ENCODE measurements at places on chromosomes 4 and X.

DNA sequence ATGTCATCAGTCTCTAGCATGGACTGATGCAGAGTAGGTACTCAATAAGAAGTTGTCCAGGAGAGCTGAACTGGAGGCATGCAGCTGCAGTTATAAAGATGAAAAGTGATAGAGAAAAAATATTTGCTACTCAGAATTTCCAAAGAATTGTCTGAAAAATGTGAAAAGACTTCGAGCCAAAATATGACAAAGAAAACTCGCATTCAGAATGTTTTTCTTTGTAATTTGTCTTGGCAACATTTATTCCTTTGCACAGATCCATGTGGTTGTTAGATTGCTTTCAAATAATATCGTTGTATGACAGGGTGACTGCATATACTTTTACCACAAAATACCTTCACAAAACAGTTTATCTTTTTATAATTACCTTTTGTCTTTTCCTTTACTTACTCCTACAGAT, 128.0 kb upstream of the SLC4A4 start:
- DNase-seq: no peak

DNA sequence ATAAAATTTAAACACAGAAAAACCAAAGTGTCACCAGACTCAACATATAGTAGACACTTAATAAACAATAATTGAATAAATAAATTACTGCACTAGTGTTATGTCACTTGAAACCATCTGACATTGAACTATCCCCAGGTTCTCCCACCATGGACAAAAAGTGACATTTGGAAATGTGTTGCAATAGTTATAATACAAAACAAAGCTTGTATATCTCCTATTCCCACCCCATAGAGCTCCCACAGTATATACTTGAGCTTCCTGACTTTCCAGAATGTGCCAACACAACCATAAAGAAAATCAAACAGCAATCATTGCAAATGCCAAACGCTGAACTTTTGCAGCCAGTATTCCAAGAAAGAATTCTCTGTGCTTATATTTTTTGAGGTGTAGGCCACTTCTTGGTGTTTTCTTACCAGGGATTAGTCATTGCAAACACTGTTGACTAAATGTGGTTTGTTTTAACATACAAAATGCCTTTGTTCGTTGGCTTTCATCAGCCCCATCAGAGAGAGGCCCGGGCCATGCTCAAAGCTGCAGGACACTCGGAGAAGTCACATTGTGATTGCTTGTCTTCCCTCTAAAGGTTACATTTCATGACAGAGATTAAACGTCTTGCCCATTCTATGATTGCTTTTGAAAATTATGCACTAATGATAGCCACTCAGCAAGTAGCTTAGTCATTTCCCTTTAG, 33.8 kb downstream of the PPARGC1A start:
- no peak for DNase-seq

GRCh38 chr4:60133375-60133774, 1066.8 kb upstream of the ADGRL3 start:
- DNase-seq: no peak

GRCh38 chr4:98516042-98516440, 142.4 kb downstream of the TSPAN5 start:
- DNase-seq: no peak

- DNase-seq: no peak
These were observed 88.5 kb upstream of the CBR4 start for GRCh38 chr4:169098532-169098931.

DNA sequence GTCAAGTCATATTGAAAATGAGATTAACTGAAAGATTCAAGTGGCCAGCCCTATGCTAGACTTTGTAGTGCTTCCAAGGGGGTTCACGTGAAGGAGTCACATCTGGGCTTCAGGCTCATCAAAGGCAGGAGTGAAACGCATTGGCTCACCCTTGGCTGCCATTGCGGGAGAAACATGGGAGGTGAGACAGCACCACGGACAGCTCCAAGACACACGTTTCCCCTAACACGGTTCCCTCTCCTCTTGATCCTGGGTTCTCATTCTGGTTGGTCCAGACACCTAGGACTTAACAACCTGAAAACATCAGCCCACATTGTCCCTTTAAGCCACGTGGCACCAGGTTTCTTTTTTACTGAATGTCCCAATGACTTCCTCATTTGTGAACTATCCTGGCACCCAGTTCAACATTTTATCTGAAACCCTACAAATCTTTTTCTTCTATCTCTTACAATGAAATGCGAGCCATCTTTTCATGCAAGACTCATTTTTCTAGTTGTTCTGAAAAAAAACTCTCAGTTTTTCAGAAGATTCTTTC, 279.0 kb upstream of the VCX3A start:
- no peak for DNase-seq

DNA sequence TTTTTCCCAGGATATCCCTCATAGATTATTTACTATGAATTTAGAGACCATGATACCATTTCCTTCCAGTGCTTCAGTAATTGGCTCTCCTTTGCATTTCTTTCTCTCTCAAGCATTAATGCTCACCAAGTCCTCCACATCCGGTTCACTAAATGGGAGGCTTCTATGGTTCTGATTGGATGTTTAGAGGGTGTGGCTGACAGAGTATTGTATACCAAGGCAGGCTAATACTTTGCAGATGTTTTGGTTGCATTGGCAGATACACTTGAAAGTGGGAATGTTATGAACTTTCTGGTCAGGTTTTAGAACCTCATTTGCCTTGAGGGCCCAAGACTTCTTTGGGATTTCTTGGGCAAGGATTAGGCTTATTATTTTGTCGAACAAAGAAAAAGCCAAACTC, 24.2 kb downstream of the CBLL2 start:
- no peak for DNase-seq

DNA sequence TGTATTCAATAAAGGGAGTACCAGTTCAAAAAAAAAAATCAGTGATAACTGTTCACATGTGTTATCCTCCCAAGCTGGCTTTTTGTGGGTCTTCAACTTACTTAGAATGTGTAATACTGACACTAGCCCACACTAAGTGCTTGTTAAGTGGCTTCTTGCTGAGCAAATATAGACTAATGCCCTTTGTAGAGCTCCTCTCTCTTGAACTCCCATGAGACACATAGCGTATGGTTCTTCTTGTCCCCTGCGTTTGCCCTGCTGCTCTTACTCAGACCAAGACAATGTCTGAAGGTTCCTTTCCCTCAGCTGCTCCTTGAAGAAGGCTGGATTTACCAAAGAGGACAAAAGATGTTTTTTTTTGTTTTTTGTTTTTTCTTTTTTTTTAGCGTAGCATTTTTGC, 110.9 kb downstream of the FRAS1 start:
- DNase-seq: no peak

- DNase-seq: no peak
These were observed 110.3 kb upstream of the PDHA2 start for GRCh38 chr4:95729596-95729995.

DNA sequence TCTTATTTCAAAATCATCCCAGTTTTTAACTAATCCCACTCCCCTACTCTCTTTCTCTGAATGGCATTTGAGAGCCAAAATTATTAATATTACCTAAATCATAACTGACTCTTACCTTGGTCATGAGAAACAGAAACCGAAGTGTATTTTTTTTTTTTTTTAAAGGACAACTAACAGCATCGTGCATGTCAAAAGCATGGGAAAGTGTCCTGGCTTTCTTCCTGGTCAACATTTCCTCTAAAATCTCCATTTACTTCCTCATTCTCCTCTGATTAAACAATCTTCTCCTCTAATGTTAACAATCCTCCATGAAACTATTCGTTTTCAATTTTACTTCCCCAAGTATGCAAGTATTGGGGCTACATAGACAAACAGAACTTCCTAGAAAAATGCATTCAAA, 2.1 kb upstream of the STS start:
- no peak for DNase-seq

DNA sequence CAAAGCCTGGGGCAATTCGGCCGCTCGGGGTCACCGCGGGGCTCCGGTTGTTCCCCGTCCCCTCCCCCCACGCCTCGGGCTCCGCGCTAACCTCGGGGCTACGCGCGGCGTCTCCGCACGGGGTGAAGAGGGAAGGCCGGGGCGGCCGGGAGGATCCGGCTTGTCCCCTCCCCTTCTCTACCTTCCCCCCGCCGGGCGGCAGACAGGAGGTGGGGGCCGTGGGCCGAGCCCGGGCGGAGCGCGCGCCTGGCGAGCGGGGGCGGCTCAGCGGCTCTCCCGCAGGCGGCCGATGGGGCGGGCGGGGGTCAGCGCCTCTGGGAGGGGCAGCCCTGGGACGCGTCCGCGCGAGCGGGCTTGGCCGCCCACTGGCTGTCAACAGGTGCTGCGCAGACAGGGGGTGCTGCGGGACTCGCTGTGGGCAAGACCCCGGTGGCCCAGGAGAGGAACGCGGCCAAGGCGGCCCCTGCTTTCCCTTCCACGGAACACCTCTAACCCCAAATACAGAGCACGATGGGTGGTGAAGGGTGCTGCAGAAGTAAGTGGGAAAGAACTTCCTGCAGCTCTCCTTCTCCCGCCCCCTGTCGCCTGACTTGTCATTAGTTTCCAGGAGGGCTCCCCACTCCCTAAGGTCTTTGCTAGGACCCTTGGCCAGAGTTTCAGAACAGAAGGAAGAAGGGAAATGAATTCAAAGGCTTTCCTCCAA, at the start of gene PDGFC:
PDGFC (minus strand) TSS at position 124 of the 703 bp plus-strand sequence. CDS start 896 bp downstream, outside the sequence.
- DNase-seq: peak; percentile 52

DNA sequence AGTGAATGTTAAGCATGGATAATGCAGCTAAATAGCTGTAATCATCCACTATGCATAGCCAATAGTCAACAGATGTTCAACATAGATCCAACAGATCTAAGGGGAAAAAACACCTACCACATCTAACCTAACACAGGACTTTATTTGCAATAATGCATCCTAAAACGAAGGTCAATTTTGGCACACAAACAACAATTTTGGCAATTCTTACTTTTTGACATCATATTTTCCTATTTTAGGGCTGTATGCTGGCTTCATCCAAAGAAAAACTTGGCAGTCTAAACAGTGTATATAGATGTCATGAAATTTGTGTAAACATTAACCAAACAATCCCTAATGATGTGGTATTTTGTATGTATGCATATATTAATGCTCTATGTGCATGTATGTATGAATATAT, 33.2 kb downstream of the UNC5C start:
- DNase-seq: no peak

DNA sequence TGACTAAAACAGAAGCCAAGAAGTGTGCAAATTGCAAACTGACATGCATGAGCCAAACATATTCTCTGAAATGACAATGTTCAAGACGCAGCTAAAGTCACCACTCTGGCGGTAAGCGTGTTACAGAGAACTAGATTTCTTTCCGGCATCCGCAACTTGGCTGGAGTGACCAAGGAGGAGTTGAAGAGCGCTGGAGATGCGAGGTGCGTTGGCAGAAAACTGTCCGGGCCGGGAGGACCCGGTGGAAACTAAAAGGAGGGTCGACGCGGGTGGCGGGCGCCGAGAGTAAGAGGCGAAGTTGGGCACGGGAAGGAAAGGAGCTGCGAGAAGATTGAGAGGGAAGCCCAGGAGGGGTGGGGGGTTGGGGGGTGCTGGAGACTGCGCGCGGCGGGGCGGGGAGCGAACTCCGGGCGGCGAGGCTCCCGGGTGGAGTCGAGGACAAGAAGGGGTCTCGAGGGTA, 807 bp downstream of the SEL1L3 start:
- no peak for DNase-seq
